ENCODE measurements at places on chromosomes 1 and 21.

DNA sequence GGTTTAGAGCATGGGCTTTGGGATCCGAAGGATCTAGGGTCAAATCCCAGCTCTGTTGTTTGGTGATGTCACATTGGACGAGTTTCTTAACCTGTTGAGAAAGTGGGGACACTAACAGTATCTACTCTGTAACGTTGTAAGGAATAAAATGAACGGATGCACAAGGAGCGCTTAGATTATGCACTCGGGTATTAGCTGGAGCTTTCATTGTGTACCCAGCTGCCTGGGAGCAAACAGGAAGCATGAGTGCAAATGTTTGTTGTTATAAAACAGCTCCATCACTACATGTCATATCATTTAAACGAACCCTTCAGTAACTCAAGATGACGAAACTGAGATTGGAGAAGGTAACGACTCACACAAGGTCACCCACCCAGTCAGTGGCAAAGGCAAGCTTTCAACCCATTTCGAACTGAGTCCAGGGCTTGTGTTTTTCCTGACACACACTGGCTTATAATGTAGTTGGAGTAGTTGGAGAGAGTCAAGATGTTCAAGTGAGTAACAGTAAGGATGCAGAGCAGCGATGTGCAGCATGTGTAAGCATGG lies 16.2 kb upstream of the SLC6A17 start:
- no peak for DNase-seq

DNA sequence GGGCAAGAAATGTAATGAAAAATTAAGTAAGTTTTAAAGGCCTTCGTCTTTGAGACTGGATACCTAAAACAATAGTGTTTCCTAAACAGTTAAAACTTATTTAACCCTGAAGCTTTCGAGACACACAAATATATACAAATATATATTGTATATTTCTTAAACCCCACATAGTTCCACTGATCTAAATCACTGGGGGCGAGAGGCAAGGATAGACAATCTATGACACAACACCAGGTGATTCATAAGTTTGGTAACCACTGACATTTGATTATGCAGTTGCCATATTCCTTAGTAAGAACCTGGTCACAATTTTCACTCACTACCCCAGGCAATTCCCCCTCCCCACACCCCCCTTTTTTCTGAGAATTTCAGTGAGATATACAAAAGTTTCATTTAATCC lies 55.3 kb upstream of the BOLA1 start:
- no peak for DNase-seq

GRCh38 chr1:228753786-228754360 lies 18.6 kb downstream of the RHOU start:
- no peak for DNase-seq

DNA sequence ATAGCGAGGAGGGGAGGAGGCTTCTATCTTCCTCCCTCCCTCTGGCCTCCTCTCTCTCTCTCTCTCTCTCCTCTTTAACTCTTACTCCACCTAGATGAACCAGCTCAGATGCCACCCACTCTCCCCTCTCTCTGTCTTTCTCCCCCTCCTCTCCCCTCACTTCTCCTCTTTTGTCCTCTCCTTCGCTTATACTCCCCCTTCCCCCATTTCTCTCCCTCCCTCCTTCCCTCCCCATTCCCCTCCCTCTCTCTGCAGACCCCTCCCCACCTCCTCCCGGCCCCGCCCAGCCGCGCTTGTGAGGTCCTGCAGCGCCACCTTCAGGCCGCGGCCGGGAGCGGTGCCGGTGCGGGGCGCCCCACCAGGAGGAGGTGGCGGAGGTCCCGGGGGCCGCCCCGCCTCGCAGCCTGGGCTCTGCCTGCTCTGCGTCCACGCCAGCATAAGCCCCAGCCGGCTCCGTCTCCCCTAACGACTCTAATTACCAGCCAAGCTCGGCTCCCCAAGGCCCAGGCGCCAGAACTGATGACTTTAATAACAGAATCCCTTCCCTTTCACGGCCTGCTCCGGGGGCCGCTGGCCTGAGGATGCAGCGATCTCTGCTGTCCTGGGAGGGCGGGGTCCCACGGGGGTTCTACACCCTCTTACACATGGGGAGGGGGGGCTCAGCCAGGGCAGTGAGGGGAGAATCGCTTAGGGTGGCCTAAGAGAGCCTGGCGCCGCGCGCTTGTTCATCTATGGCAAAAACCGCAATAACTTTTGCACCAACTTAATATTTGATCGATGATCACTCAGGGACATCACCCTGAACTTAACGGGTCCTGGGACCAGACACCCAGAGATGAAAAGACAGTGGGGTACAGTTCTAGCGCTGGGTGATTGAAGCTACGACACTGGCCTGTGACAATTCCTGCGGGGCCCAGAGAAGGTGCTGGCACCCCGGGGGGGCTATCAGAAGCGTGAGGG lies 637.3 kb downstream of the MATN1 start:
- DNase-seq: no peak

- no peak for DNase-seq
Observed at GRCh38 chr1:86352086-86352485, 44.0 kb downstream of the ODF2L start.

DNA sequence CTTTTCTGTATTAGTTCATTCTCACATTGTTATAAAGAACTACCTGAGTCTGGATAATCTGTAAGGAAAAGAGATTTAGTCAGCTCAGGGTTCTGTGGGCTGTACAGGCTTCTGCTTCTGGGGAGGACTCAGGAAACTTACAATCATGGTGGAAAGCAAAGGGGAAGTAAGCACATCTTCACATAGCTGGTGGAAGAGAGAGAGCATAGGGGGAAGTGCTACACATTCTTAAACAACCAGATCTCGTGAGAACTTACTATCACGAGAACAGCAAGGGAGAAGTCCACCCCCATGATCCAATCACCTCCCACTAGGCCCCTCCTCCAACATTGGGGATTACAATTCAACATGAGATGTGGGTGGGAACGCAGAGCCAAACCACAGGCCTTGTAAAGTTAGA lies 37.9 kb upstream of the AHCTF1 start:
- no peak for DNase-seq

- DNase-seq: peak; percentile 34
Observed at GRCh38 chr1:244074559-244075171, 23.6 kb downstream of the ZBTB18 start.

DNA sequence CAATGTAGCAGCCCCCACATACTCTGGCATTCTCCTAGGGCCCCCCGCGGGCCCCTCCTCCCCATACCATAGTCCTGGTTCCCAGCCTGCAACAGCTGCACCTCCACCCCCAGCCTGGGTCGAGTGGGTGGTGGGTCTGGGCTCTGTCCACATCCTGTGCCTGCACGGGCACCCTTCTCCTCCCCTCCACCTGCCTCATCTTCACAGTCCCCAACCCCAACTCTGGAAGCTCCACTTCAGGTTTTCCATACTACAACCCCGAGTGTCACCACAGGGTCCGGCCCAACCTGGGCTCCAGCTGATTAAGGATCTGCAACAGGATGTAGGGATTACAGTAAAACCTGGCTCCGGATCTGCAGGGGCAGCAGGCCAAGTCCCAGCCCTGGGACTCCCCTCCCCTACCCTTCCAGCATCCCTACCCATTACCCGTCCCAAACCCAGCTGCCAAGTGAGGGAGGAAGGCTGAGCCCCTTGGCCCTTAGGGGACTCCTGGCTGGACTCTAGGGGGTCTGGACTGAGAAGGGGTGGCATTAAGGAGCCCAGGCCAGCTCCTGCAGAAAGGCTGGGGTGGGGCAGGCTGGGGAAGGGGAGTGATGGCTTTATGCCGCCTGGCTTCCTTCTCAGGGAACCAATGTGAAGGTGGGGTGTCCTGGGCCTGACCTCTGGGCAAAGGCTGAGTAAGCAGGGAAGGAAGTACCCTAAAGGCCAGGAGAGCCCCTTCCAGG lies 116.8 kb downstream of the CASZ1 start:
- no peak for DNase-seq

DNA sequence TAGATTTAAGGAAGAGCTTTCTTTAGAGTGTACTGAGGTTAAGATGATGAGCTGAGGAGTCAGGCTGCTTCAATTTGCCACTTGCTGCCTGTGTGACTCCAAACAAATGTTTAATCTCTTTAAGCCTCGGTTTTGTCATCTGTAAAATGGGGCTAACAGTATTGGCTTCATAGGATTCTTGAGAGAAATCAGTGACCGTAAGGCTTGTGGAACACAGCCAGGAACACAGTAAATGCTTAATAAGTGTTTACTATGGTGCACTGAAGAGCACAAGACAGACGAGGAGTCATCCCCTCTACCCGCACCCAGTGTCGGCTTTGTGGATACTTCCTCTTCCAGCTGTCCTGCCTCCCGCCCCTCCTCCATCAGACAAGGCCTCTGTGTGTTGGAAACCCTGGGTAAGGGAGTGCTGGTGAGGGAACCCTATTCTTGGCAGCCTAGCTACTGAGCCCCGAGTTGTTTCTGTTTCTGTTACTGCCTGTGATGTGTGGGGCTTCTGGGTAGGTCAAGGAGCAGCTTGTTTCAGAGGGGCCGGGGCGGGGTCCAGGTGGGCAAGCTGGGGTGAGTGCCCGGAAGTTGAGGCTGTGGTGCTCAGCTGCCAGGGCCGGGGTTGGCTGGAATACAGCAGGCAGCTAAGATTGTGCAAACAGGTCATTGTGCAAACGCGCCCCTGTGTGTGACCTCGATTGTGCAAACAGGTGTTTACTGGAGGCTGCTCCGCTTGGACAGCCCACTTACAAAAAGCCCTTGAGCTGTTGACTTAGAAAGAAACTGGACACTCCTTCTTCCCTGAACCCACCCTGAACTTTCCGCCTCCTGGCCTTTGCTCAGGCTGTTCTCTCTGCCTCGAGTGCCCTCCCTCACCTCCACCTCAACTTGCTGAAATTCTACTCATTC lies 4.0 kb upstream of the CSF3R start:
- no peak for DNase-seq

DNA sequence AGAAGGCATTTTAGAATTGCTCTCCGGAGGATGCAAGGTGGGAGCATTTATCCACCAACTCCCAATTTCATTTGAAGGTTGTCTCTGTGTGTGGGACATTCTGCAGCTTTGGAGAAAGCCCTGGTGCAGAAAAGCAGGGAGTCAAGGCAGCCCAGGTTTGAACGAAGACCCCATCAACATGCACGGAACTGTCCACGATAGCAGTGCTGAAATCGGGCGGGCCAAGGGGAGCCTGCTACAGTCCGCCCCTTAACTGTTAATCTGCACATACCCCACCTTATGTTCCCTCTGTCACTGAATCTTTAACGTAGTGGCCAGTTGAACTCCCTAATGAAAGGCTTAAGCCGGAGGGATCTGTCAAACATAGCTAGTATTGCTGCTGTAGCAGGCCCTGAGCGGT lies 68.8 kb upstream of the C1orf174 start:
- DNase-seq: no peak
